Hippocampal formation (tissue), 2 donors: ENCODE measurements at places on chromosomes 13 and 19.

DNA sequence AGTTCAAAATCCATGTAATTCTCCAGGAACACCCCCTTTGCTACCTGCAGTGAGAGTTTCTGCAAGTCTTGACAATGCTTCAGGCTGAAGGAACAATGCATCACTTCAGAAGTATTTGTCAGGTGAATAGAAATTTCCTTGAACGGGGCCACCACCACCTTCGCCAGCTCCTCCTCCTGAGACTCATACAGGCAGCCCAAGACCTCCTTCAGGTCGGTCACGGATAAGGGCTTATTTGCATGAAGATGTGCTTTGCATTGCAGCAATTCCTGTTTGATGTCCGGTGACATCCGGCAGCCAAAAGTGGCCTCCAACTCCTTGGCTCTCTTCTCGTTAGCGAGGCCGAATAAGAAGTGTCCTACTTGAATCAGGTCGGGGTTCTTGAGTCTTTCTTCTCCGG is 8.4 kb downstream of the NLRP7 start:
- no peak for DNase-seq

DNA sequence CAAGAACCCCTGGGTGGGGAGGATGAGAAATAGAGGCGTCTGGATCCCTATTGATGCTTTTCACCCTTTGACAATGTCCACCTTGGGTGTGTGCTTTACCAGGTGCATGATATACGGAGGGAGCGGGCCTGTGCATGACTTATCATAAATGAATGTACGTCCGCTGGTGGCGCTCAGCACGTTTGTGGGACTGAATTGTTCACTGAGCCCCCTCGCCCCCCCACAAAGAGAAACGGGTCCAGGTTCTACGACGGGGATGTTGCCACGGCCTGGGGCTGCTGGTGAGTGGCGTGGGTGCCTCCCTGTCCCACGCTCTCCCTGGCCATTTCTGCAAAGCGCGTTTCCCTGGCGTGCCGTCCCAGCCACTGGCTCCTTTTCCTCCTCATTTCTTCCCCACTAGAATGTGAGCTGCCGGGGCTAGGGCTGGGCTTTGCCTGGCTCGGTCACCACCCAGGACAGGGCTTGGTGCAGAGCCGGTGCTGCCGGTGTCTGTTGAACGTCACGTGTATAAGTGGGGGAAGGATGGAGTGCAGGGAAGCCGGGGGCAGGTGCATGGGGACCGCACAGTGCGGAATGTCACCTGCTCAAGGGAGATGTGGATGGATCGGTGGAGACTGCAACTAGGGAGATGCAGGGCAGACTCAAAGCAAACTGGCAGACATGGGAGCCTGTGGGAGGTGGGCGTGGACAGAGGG is 21.6 kb downstream of the LRRC4B start:
- no peak for DNase-seq

GRCh38 chr13:50798923-50799322 is 44.6 kb downstream of the DLEU7 start:
- no peak for DNase-seq

DNA sequence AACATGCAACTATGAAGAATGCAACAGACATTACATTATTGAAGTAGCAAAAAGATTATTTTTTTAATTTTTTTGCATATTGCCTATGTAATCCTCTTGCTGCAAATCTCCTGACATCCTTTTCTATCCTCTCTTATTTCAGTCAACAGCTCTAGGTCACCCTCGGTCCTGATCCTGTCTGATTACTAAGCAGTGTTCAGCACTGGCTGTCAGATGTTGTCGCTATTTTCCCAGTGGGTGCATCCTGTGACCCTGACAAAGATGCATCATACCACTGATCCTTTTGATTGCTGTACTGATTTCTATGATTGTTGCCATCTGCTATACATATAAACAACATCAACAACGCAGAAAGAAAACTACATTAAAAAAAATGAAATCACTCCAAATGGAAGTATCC is 443.7 kb upstream of the PRR20A start:
- no peak for DNase-seq

DNA sequence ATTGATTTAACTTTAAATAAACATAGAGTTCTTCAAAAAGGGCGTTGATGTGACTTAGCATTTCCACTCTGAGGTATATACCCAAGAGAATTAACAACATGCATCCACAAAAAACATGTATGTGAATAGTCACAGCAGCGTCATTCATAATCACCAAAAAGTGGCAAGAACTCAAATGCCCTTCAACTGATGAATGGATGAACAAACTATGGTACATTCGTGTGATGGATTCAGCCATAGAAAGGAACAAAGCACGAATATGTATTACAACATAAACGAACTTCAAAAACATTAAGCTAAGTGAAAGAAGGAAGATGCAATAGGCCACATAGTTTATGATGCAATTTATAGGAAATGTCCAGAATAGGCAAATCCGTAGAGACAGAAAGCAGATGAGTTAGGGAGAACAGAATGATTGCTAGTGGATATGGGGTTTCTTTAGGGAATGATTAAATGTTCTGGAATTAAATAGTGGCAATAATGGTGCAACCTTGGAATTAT is 72.3 kb upstream of the UQCRFS1 start:
- no peak for DNase-seq

DNA sequence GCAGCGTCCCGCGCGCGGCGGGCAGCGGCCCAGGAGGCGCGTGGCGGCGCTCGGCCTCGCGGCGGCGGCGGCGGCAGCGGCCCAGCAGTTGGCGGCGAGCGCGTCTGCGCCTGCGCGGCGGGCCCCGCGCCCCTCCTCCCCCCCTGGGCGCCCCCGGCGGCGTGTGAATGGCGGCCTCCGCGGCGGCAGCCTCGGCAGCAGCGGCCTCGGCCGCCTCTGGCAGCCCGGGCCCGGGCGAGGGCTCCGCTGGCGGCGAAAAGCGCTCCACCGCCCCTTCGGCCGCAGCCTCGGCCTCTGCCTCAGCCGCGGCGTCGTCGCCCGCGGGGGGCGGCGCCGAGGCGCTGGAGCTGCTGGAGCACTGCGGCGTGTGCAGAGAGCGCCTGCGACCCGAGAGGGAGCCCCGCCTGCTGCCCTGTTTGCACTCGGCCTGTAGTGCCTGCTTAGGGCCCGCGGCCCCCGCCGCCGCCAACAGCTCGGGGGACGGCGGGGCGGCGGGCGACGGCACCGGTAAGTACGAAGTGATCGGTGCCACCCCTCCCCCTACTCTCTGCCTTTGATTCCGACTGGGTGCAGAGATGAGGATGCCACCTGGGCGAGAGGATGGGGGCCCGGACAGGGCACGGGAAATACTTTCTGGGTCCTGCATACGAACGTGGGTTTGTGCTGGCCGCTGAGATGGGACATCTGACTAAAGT is 874 bp downstream of the TRIM28 start:
- no peak for DNase-seq

DNA sequence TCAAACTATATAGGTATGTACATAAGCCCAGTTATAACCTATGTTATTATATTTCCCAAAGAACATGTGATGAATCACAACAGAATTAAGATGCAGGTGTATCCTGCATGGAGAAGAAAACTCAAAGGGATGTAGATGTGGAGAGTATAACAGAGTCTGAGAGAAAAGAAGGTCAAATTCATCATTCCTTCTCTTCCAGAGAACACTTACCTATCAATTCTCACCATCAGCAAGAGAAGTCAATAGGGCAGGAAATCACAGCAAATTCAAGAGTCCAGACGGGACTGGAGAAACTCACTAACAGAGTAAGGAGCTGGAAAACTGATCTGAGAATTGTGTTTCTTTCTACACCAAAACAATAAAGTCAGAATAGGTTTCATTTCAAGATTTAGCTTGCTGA is 28.4 kb downstream of the DIAPH3 start:
- no peak for DNase-seq

DNA sequence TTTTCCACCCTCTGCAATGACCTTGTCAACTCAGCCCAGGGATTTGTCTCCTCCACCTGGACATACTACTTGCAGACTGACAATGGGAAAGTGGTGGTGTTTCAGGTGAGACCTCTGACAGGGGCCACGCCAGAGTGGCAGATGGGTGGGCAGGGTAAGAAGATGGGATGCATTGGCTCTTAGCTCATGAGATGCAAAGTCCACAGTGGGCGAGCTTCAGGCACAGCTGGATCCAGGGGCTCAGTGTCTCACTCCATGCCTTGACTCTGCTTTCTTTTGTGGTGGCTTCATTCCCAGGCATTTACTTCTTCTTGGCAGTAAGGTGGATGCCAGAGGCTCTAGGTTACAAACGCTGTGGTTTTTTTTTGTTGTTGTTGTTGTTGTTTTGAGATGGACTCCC is 3.4 kb downstream of the TMEM59L start:
- DNase-seq, result no peak
